Activated CD4-positive, alpha-beta T cell treated with anti-CD3 and anti-CD28 coated beads for 24 hours (primary cell): ENCODE measurements at places on chromosomes 7 and 10.

GRCh38 chr7:95688931-95689495 lies 83.3 kb upstream of the DYNC1I1 start:
- DNase-seq = no peak

DNA sequence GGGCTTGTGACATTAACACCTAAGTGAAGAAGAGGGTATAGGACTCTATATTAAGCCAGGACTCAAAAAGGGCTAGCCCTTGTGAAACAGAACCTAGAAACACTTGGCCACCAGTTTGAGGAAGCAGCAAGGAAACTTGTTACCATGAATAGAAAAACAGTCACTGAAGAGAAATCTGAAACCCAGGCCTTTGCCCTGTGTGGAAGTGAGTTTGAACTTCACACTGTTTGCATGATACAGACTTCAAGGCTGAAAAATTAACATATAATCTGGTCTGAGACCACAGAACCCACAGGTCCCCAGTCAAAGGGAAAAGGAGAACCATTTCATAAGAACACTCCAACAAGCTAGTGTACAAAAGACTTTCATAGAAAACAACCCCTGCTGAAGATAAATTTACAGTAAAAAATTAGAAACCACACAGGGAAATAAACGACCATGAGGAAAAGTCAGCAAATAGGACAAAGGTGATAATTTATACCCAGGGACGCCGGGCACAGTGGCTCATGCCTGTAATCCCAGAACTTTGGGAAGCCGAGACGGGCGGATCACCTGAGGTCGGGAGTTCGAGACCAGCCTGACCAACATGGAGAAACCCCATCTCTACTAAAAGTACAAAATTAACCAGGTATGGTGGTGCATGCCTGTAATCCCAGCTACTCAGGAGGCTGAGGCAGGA lies 76.1 kb downstream of the SKIDA1 start:
- DNase-seq = no peak

GRCh38 chr7:28528899-28529298 lies 116.6 kb downstream of the CREB5 start:
- no peak for DNase-seq

DNA sequence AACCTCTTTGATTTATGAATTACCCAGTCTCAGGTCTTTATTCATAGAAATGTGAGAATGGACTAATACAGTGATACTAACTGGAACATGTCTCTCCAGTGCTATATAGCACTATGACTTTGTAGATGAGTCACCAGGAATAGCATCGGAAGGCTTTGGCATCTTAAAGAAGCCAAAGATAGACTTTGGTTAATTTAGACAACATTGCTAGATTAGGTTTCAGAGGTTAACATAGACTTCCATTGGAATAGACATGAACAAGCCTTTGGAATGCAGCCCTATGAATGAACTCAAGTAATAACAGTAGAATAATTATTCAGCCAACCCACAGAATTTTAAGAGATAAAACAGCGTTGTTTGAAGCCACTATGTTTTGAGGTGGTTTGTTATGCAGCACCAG lies 169.2 kb downstream of the HGF start:
- DNase-seq = no peak

- no peak for DNase-seq
These were observed 101.6 kb upstream of the SP4 start for GRCh38 chr7:21326241-21326640.

DNA sequence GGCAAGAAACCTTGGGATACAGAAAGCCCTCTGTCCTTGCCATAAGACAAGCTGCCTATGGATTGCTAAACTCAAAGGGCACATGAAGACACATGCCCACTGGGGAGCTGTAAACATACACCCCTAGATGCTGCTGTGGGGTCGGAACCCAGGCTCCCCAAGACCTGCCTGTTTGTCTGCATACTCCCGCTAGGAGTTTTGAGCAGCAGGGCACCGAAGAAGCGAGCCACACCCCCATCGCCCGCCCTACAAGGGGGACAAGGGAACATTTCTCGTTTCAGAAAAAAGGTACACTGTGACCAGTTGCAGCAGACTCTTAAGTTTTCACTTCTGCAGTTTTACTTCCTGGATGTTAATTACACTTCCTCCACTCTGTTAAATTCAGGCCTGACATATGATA lies 680.2 kb upstream of the GHITM start:
- no peak for DNase-seq

GRCh38 chr10:5493691-5494090 lies 5.7 kb downstream of the CALML5 start:
- no peak for DNase-seq

DNA sequence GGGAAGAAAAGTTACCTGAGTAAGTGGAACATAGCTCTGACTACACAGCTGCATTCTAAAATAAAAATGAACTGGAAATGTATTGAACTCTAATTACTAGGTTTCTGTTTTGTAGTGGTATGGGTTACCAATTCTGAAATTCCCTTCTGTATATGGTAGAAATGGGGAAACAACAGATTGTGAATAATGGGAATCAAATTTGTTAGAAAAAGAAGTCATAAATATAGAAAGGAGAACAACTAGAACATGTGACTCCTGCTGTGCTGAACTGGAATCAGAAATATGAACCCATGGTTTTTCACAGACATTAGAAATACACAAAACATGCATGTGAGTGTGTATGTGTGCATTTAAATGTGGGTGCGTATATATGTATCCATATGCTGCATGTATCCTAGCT lies 27.0 kb downstream of the MCMBP start:
- DNase-seq = no peak

- no peak for DNase-seq
These were observed 55.5 kb downstream of the MET start for GRCh38 chr7:116727432-116728009.

- no peak for DNase-seq
These were observed 295.1 kb downstream of the RPS24 start for GRCh38 chr10:78328592-78329404.

- peak; percentile 3 for DNase-seq
These were observed 429.0 kb upstream of the MTPN start for GRCh38 chr7:136405931-136406777.

DNA sequence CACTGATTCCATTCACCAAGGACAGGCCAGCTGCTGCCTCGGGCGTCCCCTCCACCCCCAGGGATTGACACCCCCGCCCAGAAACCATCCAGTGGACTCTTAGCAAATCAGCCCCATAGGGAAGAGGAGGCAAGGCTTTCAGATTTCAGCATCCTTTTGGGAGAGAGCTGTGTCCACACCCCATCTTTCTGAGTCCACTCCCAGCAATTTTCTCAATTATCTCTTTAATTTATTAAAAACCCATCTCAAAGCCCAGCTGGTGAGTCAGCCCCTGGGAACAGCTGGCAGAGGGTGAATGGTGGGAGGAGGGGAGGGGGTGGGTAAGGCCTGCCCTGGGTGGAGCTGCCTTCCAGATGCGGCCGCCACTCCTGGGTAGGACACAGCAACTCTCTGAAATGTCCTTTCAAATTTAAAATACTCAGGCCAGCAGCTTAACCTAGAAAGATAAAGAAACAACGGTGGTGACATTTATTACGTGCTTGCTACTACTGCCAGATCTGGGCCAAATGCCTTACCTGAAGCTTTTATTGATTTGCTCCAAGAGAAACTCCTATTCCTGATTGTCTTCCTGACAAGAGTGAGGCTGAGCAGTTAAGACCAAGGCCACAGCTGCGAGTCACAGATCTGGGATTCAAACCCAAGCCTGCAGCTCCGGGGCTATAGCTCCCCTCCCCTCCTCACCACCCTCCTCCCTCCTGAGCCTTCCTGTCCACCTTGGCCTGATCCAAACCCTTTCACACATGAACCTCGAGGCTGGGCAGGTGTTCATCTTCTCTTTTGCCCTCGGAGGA lies 120.4 kb downstream of the RGS10 start:
- no peak for DNase-seq

DNA sequence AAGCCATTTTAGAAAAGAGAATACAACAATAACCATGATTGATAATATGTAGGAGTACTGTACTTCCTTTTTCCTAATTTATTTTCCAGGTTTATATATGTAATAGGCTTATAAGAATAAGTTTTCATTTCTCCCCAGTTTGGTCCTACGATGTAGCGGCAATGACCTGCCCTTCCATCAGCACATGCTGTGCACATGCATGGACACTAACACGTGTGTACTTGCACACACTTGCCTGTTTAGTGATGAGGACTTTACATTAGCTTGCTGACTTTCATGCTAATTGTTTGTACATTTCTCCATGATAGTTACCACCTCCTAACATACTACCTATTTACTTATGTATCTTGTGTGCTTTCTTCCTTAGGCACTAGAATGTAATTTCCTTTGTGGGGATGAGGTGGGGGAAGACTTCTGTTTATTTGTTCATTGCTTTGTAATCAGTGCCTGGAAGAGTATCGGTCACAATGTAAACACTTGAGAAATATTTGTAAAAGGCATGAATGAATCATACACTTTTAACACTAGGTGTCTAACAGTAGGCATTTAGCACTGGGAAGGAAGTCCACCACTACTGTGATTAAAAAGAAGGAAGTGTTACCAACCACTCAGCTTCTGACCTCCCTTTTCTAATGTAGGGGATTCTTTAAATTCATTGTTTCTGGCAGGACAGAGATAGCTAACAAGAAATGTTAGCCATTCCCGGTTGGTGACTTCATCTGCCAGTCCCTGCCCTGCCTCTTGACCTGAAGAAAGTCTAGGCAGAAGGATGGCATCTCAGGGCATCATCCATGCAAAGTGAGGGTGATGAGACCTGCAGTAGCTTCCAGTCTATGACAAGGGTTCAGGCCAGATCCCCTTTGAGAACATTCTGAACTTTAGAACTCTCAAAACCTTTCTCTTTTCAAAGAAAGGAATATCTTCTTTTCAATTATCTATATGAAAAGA lies 120.2 kb upstream of the RAB18 start:
- DNase-seq = no peak

GRCh38 chr10:97207131-97207530 lies 21.4 kb upstream of the SLIT1 start:
- no peak for DNase-seq

- DNase-seq = no peak
These were observed 24.7 kb downstream of the LRMDA start for GRCh38 chr10:75456122-75456521.

DNA sequence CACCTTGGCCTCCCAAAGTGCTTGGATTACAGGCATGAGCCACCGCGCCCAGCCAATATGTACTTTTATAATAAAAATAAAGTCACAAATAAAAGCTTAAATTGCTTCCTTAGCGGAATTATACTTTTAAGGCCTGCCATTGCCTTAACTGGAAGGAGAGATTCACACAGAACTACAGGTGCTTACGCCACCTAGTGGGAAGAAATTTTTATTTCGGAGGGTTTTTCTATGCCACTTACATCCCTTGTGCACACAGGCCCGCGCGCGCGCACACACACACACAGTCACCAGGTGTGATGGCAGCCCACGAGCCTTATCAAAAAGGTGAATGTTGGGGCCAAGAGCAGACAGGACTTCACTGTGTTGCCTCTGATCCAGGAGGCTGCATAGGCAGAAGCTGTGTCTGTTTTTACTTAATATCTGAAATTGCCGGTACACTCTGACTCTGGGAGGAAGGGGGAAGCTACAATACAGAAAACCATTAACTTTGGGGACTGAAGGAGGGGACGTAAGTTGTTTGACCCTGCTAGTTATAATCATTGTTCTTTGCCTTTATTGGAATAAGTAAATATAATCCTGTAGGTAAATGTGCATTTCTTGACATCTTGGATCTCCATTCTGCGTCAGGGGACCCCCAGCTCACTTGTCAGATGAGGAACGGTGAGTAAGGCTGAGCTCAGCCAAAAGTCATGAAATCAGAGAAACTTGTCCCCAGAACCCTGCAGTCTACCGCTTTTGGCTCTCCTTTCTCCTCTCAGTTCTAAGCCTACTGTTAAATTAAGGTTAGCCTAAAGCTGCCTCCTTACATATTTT lies 87.1 kb downstream of the SLC16A9 start:
- DNase-seq = no peak

DNA sequence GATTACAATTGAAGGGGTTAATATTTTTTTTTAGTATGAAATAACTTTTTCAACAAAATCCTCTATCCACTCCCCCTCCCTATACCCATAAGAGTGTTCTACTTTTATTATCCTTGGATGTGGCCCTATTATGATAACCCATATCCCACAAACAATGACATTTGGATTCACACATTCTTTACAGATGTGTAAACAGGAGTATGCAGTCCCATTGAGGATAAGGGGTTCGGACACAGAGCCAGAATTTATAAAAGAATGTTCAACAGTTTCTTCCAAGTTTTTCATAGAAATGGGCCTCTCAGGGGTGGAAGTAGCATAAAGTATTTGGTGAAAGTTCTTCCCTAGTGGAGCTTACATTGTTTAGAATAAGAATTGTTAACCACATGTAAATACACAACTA lies 16.1 kb upstream of the PCLO start:
- DNase-seq = no peak

DNA sequence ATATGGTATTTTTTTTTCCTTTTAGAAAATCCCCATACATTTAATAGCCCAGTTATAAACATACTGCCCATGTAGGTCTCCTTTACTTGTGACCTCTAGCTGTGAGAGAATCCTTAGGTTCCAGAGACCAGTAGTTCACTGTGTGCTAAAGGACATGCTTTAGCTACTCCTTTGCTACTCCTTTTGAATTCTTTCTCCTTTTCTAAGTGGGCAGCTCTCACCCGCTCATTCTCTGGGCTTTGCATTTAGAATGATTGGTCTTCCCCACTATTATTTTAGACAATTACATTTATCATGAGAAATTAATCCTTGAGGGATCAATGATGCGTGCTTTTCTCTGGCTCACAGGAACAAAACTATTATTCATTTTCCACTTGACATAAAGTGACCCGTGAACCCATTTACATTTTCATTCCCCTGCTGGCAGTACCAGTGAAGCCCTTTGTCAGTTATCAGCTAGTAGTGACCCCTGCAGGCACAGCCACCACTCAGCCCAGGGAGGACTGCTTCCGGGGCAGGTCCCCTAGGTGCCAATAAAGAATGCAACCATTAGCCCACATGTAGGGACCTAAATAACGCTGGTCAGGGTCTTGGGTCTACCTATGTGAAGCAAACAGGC lies 844.3 kb downstream of the CNTNAP2 start:
- DNase-seq = no peak

DNA sequence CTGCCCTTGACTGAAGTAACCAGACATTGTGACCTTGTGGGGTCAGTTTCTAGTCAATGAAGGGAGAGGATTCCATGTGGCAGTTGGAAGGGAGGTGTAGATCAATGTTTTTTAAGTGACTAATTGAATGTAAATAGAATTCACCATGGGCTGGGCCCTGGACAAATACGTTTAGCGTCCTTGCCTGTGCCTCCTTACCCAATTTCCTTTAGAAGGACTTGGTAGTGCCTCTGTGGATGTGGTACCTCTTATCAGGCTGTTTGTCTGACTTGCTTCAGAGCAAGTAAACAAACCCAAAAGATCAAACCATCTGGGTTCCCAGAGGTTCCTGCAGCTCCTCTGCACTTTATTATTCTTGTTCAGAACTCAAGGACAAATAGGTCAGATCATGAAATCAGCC lies 4.3 kb upstream of the KAT6B start:
- DNase-seq = no peak

GRCh38 chr10:5530846-5531557 lies 6.2 kb downstream of the CALML3 start:
- no peak for DNase-seq
